ENCODE measurements at places on chromosomes 3 and 15.

- no peak for DNase-seq
Measured at GRCh38 chr3:127484601-127485388, 105.7 kb downstream of the TPRA1 start.

- no peak for DNase-seq
Measured at GRCh38 chr15:80777137-80777536, 2.0 kb upstream of the CEMIP start.

GRCh38 chr3:41088882-41089281 is 110.4 kb upstream of the CTNNB1 start:
- no peak for DNase-seq

DNA sequence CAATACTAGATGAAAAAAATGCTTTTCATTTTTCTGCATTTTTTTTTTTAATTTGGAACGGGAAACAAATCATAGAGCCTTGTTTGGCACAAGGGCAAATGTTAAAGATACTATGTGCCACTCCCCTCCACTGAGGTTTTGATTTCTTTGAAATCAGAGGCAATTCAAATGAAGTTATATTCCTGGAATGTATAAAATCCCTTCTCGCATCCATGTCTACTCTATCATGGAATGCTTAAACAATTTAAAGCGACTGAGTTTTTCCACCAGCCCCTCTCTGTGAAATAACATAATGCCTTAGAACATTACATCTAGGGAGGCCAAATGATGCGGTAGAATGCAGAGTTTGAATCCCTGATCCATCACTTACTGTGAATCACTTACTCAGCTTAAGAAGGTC is 69.7 kb downstream of the FMN1 start:
- no peak for DNase-seq
